ENCODE measurements at places on chromosomes 13 and 19. TPM values are rescaled to one million over a fixed set of nuclear protein-coding genes. Genes with fewer than 3 reads are reported as not detected.

The KLK13 gene
- 0.55 TPM for polyA plus RNA-seq

The FFAR2 gene
- polyA plus RNA-seq, result 0.21 TPM

The PSG7 gene
- not detected for polyA plus RNA-seq

The TMIGD2 gene
- polyA plus RNA-seq, result 0.35 TPM

The MYADM gene
- polyA plus RNA-seq, result 79.5 TPM

The MYO16 gene
- polyA plus RNA-seq, result 0.53 TPM

The PNMA8C gene
- 0.41 TPM for polyA plus RNA-seq

The ALOX5AP gene
- 4.9 TPM for polyA plus RNA-seq

The PGLYRP1 gene
- polyA plus RNA-seq, result 0.76 TPM

The ZNF350 gene
- polyA plus RNA-seq, result 18.6 TPM

The ZNF135 gene
- polyA plus RNA-seq, result 22.4 TPM

The MYBPC2 gene
- polyA plus RNA-seq, result 0.91 TPM

The CALR3 gene
- 0.37 TPM for polyA plus RNA-seq

The CFAP97D2 gene
- not detected for polyA plus RNA-seq

The ANGPTL8 gene
- polyA plus RNA-seq, result 0.29 TPM

The C19orf85 gene
- not detected for polyA plus RNA-seq
